IMR-90 (cell line): ENCODE measurements at places on chromosomes 16 and 17. TPM values are rescaled to one million over a fixed set of nuclear protein-coding genes. Genes with fewer than 3 reads are reported as not detected.

DNA sequence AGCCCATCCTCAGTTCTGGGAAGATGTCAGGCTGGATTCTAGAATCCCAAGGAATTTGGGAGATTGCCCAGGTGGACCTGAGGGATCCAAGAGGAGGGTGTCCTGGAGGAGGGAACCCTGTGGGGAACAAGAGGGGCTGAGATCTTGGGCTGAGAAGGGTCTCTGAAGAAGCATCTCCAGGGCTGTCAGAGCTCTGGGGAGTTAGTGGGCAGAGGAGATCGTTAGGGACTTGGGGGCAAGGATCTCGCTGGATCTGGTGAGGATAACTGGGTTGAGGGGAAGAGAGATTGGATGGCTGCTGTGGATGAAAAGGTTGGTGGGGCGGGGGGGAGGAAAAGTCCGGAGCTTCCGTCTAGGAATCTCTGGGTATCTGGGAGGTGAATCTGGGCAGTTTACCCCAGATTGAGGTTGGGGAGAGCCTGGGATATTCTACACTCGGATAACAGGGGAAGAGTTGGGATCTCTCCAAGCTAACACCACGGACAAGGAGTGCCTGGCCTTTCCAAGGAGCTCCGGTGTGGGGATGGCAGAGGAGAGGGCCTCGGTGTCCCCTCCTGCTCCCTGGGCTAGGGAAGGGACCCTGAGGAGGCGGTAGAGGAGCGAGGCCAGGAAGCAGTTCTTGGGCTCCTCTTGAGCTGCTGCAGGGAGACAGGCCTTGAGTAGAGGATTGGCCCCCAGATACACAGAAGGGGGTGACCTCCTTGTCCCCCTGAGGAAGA, 1.7 kb downstream of the FBXL19 start:
- peak overlapping the region; percentile 53 for H3K4me3 ChIP-seq
- H3K27me3 ChIP-seq: no peaks in the 10 kb centered on the region
- no peak overlapping the region for H3K27ac ChIP-seq

DNA sequence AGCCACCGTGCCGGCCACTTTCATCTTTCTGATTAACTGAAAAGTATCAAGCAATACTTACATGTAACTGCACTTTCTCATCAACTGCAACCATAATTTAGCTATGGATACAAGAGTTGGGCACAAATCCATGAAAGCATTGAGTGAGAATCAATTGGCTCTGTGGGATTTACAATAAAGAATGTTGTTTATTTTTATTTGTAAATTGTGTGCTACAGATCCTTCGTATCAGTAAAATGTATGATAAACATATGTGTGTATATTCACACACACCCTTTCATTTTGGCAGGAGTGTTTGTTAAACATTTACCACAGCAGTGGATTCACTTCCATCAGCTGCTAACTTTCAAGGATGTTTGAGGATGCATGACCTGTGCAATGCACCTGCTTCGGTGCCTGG, 411.0 kb downstream of the WWOX start:
- H3K4me3 ChIP-seq: no peak overlapping the region
- H3K36me3 ChIP-seq: no peaks in the 10 kb centered on the region
- H3K27me3 ChIP-seq: no peaks in the 10 kb centered on the region
- DNase-seq: no peak
- no peaks in the 10 kb centered on the region; the same call in 1 of the 2 replicates for H3K4me1 ChIP-seq
- no peak overlapping the region for H3K27ac ChIP-seq

DNA sequence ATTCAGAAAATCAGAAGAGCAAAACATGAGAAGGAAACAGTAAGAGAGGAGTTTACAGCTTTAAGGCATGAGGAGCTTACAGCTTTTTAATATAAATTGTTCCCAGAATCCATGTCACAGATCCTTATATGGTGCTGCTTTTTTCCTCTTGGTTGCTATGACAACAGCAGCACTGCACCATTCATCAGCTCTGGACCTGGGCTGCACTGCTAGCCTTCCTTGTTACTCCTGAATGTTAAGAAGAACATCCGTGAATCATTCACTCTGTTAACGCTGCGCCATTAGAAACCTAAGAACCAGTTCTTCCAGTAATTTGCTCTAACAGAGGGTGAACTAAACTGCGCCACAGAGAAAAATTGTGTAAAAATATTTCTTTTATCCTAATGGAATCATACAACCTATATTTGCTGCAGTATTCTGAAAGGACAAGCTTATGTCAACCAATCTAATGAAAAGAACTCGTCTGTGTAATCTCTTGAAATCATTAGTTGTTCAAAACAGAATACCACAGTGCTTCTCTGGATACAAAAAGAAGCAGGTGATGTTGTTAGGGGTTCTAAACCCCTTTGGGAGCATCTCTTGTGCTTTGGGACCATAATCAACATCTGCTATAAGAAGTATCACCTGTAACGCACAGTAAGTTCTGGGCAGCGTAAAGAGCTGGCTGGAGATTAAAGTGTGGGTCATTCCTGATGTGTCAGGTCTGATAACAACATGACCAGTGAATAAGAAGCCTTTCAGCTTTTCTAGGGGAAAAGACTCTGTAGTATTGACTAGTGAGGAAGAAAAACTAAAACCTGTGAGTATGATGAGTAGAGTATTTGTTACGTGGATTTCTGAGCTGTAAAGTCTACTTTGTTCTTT, 151.2 kb downstream of the TANC2 start:
- no peaks in the 10 kb centered on the region for H3K27me3 ChIP-seq
- H3K36me3 ChIP-seq: peaks cover 4% of the 10 kb centered on the region; the same call in 1 of the 2 replicates
- no peak overlapping the region for H3K27ac ChIP-seq
- peak; percentile 77 for DNase-seq
- no peak overlapping the region for H3K4me3 ChIP-seq

DNA sequence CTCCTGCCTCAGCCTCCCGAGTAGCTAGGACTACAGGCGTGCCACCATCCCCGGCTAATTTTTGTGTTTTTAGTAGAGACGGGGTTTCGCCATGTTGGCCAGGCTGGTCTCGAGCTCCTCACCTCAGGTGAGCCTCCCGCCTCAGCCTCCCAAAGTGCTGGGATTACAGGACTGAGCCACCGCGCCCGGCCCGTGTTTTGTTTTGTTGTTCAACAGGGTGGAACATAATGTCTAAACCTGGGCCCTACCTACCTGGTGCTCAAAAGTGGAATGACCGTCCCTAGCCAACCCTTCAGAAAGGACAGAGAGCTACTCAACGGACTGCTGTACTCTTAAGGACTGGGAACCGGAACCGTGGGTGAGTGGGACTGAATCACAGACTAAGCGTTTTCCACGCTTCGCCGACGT, 772 bp upstream of the KIF22 start:
- no peaks in the 10 kb centered on the region for H3K27me3 ChIP-seq
- no peaks in the 10 kb centered on the region for H3K36me3 ChIP-seq
- no peak for DNase-seq
- H3K4me3 ChIP-seq: peak overlapping the region; percentile 54

- no peak for DNase-seq
- no peak overlapping the region for H3K4me3 ChIP-seq
- H3K4me1 ChIP-seq: peaks cover 9% of the 10 kb centered on the region
These were observed 20.6 kb downstream of the MPRIP start for GRCh38 chr17:17062866-17063265.

DNA sequence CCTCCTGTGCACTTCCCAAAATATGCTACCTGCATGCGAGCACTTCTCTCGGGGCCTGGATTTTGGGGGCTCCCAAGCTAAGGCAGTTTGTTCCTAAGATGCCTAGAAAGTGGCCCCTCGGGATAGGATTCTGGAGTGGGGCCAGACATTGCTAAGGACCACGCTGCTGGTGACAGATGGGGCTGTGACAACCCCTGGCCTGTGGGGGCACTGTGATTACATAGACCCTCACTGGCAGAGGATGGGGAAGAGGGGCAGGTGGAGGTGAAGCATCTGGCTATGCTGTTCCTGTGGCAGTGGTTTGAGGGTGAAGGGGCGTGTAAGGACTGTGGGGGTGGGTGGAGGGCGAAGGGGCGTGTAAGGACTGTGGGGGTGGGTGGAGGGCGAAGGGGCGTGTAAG, 128.4 kb downstream of the ENGASE start:
- H3K4me1 ChIP-seq: peaks cover 3% of the 10 kb centered on the region; the same call in 1 of the 2 replicates
- H3K4me3 ChIP-seq: no peak overlapping the region
- no peak overlapping the region for H3K27ac ChIP-seq

- H3K4me3 ChIP-seq: peak overlapping the region; percentile 6; the same call in 1 of the 2 replicates
- peak overlapping the region; percentile 98 for H3K27ac ChIP-seq
- peak; percentile 52 for DNase-seq
- no peaks in the 10 kb centered on the region for H3K27me3 ChIP-seq
- H3K36me3 ChIP-seq: peaks cover 30% of the 10 kb centered on the region
These were observed 1.4 kb upstream of the HOXB2 start for GRCh38 chr17:48546137-48546923.

GRCh38 chr16:23491490-23492391, 18.6 kb downstream of the GGA2 start:
- DNase-seq: peak; percentile 16
- H3K36me3 ChIP-seq: peaks cover 59% of the 10 kb centered on the region
- H3K4me1 ChIP-seq: peaks cover 5% of the 10 kb centered on the region; the same call in 1 of the 2 replicates
- no peak overlapping the region for H3K4me3 ChIP-seq
- H3K27ac ChIP-seq: no peak overlapping the region
- no peaks in the 10 kb centered on the region for H3K27me3 ChIP-seq

DNA sequence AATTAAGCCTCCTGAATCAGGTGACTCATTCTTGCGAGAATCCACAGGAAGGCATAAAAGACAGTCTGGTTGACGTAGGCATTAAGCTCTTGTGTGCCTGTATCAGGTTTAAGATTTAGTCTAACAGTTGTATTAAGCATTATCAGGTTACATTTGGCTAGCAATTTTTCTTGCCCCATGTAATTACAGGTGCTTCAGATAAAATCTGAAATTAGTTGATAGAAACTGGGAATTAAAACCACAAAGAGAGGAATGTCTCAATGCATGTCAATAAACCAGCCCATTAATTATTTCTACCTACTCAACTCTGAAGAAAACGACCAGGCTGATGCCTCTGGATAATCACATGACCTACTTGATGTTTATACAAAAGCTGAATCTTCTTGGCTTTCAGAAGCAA, 217.2 kb downstream of the CA10 start:
- H3K36me3 ChIP-seq: no peaks in the 10 kb centered on the region
- no peak for DNase-seq
- no peaks in the 10 kb centered on the region for H3K4me1 ChIP-seq
- H3K27ac ChIP-seq: no peak overlapping the region

GRCh38 chr16:70476272-70477020, 22.1 kb downstream of the FCSK start:
- peak; percentile 83 for DNase-seq
- H3K27ac ChIP-seq: peak overlapping the region; percentile 27

DNA sequence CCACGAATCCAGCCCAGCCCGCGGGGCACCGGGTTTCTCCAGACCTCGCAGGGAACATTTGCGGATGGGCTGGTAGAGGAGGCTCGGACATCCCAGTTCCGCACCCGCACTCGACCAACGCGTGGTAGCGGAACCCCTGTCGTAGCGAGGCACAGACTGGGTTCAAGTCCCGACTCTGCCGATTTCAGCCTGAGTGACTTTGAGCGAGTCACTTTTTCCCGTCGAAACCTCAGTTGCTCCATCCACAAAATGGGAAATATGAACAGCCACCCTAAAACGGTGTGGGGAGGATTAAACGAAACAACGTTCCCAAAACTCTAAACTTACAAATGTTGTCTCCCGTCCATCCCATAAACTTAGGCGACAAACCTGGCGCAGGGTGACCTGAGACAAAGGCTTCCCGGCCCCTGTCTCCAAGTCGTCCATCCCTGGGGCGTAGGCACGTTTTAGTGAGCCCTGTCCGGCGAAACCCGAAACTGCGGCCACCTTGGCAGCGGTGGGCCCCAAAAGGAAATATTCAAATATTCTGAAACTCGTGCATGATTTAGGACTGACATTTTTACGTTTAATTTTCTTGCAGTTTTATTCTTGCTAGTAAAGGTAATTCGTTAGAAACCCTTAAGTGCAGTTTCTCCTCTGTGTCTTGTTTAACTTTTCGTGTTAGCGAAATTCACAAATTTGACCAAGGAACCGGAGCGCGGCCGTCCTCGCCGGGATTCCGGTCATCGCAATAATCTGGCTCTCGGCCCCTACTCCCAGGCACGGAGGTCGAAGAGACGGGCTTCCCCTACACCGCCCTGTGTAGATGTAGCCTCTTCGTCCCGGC, 1.9 kb upstream of the MLLT6 start:
- H3K4me1 ChIP-seq: peaks cover 17% of the 10 kb centered on the region
- peak overlapping the region; percentile 95 for H3K4me3 ChIP-seq
- peaks cover 6% of the 10 kb centered on the region; the same call in 1 of the 2 replicates for H3K36me3 ChIP-seq
- H3K27me3 ChIP-seq: no peaks in the 10 kb centered on the region
- peak overlapping the region; percentile 8; the same call in 1 of the 2 replicates for H3K27ac ChIP-seq

- H3K27me3 ChIP-seq: peaks cover 41% of the 10 kb centered on the region
- no peak for DNase-seq
- H3K4me3 ChIP-seq: no peak overlapping the region
- peaks cover 12% of the 10 kb centered on the region for H3K4me1 ChIP-seq
- H3K27ac ChIP-seq: no peak overlapping the region
These were observed 1.1 kb upstream of the PPL start for GRCh38 chr16:4937782-4938682.

DNA sequence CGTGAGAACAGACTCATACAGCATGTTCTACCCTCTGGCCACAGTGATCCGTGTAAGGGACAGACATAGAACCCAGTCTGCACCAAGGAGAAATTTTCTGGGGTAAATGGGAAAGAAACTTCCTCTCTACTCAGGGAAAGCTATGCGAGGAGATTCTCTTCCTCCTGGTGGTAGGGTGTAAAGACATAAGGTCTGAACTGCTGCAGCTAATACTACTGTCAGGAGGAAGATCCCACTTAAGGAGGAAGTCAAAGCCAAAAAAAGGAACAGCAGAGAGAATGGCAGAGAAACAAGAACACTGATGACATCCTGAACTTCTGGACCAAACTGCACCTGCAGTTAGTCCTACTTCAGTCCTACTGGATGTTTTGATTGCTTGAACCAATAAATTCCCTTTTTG, 7.1 kb upstream of the TM4SF5 start:
- H3K36me3 ChIP-seq: no peaks in the 10 kb centered on the region
- H3K27me3 ChIP-seq: peaks cover 12% of the 10 kb centered on the region
- H3K4me1 ChIP-seq: no peaks in the 10 kb centered on the region
- no peak overlapping the region for H3K4me3 ChIP-seq

DNA sequence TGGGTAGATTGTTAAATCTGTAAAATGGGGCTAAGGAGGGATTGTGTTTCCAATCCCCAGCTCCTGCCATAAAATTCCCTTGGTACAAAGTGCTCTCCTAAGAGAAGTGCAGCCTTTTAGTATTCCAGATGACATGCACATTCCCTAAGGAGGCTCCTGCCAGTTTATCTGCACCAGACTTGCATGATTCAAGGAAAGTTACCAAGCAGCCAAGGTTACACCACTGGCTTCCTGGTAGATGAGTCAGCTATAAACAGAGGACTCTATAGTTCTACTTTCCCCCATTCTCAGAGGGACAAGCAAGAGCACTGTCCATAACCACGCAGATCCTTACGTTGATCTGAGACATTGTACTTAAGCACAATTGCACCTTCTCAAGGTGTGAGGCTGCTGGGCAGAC, 1.9 kb downstream of the CALB2 start:
- peaks cover 20% of the 10 kb centered on the region for H3K27me3 ChIP-seq
- peak; percentile 94 for DNase-seq
- H3K27ac ChIP-seq: no peak overlapping the region
- H3K4me1 ChIP-seq: peaks cover 9% of the 10 kb centered on the region
- no peak overlapping the region for H3K4me3 ChIP-seq

The FASN gene
- total RNA-seq: 12.4 and 15.3 TPM in 2 replicates

The CHP2 gene
- total RNA-seq: not detected in 2 replicates

The ZFPM1 gene
- total RNA-seq: 0.28 and 0.36 TPM in 2 replicates

The TUBG2 gene
- 3.3 and 3.6 TPM in 2 replicates for total RNA-seq

The SOX9 gene
- 4.1 and 8.3 TPM in 2 replicates for total RNA-seq

The SHISA6 gene
- total RNA-seq: not detected in 2 replicates

The NGFR gene
- total RNA-seq: 0.18 TPM in 1 of 2 replicates, not detected in the other

The TSPOAP1 gene
- total RNA-seq: 0.56 and 0.90 TPM in 2 replicates

The TCAP gene
- under 0.01 TPM in 2 replicates for total RNA-seq

The CCDC154 gene
- total RNA-seq: under 0.01 TPM in 1 of 2 replicates, not detected in the other

The C1QTNF8 gene
- not detected in 2 replicates for total RNA-seq

The ABI3 gene
- total RNA-seq: 1.1 TPM in 2 replicates

The NT5M gene
- 0.18 and 0.28 TPM in 2 replicates for total RNA-seq

The PROCA1 gene
- total RNA-seq: 0.28 and 0.36 TPM in 2 replicates

The EMC8 gene
- total RNA-seq: 23.7 and 28.3 TPM in 2 replicates
